ENCODE measurements at places on chromosomes 3 and 15.

- no peak for DNase-seq
Measured at GRCh38 chr15:39583596-39584265, 2.9 kb downstream of the THBS1 start.

- DNase-seq: no peak
Measured at GRCh38 chr3:126277629-126278378, 79.4 kb downstream of the KLF15 start.

DNA sequence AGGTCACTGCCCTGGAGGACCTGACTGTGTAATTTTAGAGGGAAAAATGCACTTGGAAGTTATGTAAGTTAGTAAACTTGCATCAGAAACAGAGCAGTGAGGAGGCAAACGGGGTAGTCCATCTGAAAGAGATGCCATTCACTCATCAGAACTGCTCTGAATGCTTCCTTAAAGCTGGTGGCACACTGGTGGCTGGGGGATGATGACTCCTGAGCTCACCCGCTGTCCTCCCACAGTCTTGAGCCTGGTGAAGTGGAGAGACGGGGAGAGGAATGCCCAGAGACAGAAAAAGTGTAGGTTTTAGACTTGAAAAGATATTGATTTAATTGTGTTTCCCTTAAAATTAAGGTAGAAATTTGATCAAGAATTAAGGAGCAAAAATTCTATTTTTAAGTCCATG lies 46.5 kb upstream of the LARS2 start:
- DNase-seq: no peak

GRCh38 chr3:24315971-24316370 lies 178.7 kb downstream of the THRB start:
- DNase-seq: no peak

- DNase-seq: peak; percentile 14
Measured at GRCh38 chr15:43517354-43518196, at the start of gene MAP1A. TSS of gene MAP1A (plus strand) at chr15:43517608. CDS start at chr15:43521474, 3,866 bp downstream.

GRCh38 chr3:13009132-13009945 lies 63.9 kb downstream of the IQSEC1 start:
- no peak for DNase-seq

DNA sequence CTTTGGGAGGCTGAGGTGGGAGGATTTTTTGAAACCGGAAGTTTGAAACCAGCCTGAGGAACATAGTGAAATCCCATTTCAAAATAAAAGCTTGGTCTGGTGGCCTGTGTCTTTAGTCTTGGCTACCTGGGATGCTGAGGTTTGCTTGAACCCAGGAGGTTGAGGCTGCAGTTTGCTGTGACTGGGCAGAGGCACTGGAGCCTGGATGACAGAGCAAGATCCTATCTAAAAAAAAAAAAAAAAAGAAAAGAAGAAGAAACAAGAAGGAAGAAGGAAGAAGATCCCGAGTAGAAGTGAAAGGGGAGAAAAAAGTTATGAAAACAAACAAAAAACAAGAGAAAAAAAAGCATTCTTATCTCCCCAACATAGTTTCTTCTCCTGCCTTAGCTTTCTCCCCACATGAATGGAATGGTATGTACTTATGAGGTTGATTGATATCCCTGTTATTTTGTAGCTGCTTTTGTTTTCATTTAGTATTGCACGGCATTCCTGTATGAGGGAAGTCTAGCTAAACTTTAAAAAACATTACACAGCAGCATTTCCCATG lies 42.4 kb downstream of the TMEM40 start:
- DNase-seq: no peak

GRCh38 chr3:66822186-66823008 lies 175.7 kb upstream of the KBTBD8 start:
- peak; percentile 45 for DNase-seq

- no peak for DNase-seq
Measured at GRCh38 chr15:58527573-58528187, 95.9 kb downstream of the LIPC start.

DNA sequence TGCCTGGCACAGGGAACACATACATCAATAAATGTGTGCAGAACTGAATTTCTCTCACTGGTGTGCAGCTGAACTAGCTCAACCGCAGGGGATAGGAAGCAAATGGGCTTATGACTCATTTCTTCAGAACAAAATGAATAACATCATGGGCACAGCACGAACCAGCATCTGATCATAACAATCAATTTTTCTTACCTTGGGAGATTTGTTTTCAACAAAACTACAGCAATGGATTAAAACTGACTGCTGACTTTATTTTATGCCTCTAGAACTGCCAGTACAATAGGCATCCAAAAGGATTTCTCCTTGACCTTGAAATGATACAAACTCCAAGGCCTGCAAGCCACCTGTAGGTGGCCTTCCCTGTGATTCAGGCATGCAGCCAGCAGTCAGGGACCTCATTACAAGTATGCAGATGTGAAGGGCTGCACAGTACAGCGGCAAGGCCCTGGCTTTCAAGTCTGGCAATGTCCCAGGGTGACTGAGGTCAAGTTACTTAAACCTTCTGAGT lies 26.1 kb downstream of the TAMM41 start:
- no peak for DNase-seq

- no peak for DNase-seq
Measured at GRCh38 chr3:175951047-175951694, 1092.0 kb downstream of the NAALADL2 start.

GRCh38 chr3:177201700-177202397 lies 4.6 kb upstream of the TBL1XR1 start:
- DNase-seq: no peak

- DNase-seq: no peak
Measured at GRCh38 chr15:68749365-68749764, 71.3 kb downstream of the ANP32A start.

- no peak for DNase-seq
Measured at GRCh38 chr15:96334017-96334704, 3.7 kb downstream of the NR2F2 start.

- DNase-seq: no peak
Measured at GRCh38 chr3:17741621-17742101, 770 bp downstream of the TBC1D5 start.

DNA sequence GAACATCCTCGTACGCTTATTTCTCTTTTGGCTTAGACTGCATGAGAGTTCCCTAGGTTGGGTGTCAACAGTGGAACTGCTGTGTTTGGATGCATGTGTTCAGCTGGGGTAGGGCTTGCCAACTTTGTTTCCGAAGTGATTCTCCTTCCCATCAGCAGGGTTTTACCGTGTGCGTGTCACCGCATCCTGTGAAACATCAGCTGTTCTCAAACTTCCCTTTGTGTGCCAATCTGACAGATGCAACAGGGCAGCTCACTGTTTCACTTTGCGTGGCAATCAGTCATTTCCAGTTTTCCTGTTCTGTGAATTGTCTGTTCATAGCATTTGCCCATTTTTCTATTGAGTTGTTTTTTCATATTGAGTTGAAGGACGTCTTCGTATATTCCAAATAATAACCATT lies 218.8 kb downstream of the VPS13C start:
- DNase-seq: no peak

DNA sequence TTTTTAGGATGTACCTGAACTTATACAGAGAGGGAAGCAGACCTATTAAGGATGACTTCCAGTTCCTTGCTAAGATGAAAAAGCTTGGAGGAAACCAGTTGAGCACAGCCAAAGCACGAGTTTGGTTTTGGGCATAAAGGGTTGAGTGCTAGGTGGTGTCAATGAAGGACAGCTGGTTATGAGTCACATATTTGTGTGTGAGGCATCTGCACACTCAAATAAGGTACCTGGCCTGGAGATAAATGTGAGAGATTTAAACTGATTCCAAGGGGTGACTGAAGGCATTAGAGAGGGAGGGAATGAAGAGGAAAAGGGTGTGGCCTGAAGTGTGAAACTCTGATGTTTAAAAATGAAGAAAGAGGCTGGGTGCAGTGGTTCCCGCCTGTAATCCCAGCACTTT lies 486.7 kb downstream of the DIPK2A start:
- DNase-seq: no peak

DNA sequence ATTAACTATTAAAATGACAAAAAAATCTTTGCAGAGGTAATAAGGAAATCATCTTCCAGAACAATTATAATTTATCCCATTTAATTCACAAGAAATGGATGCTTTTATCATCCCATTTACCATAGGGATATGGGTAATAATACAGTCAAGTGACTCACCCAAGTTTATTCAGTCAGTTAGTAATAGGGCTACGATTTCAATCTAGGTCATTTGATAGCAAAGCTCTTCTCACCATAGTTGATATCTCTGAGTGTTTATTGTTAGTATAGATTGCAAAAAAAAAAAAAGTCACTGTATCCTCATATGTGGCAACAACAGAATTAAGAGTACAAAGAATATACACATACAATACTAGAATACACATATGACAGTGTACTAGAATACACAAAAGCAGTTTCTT lies 797.1 kb downstream of the ROBO1 start:
- DNase-seq: no peak

DNA sequence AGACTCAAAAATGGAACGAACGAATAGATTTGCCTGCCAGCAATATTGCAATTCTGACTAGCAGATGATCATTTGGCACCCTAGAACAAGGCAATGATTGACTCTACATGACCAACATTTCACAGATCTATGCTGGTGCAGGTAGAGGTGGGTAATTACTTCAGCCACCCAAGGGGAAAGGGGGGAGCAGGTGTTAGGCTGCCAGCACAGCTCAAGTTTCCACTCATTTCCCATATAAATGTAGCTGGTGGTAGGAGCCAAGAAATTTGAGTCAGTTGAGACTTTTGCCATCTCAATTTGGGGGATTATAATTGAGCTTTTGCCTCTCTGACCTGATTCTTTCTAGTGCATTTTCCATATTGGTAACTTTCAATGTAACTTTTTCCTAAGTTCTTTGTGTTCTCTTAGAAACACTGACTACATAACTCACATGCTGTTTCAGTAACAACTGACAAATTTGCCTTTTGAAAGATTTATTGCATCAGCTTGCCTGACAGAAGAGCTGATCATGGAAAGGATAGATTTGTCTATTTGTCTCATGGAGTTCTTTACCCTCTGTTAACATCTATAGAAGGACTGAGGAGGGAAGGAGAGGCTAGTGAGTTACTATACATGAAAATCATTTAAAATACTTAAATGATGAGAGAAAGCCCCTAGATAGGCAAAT lies 902.5 kb downstream of the ZPLD1 start:
- no peak for DNase-seq

DNA sequence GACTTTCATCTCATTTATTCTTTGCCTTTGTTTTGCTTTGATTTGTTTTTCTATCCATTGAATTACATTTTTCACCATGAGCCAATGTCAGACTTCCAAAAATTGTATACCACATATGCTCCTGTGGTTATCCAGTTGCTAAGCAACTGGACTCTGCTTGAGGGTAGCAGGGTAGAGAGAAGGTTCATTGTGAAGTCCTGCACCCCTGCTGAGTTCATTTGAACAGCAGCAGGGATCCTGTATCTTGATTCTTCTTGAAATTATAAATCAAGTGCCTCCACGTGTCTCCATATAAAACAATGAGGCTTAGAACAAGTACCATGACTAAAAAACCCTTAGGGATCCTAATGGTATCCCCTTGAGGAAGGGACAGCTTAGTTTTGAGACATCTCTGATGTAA lies 449.3 kb downstream of the ROBO2 start:
- DNase-seq: no peak

DNA sequence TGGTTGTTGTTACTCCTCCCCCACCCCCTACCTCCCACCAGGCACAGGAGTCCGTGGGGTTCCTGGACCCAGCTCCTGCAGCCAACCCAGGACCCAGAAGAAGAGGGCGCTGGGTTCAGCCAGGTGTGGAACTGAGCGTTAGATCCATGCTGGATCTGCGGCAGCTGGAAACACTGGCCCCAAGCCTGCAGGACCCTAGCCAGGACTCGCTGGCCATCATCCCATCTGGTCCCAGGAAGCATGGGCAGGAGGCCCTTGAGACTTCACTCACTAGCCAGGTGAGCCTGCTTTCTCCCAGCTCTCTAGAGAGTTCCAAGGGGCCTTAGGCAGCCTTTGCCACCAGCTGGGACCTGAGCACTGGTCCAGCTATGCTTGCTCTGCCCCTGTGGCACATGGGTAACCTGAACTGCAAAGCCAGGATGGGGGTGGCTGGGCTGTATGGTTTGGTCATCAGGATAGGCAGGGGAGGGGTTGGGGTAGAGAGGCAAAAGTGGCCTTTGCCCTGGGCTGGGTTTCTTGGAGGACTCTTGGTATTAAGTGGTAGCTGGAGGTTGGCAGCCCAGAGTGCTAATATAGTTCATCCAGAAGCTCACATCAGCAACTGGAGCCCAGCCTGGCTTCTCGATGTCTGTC lies 7.0 kb upstream of the JMJD7 start:
- DNase-seq: no peak

DNA sequence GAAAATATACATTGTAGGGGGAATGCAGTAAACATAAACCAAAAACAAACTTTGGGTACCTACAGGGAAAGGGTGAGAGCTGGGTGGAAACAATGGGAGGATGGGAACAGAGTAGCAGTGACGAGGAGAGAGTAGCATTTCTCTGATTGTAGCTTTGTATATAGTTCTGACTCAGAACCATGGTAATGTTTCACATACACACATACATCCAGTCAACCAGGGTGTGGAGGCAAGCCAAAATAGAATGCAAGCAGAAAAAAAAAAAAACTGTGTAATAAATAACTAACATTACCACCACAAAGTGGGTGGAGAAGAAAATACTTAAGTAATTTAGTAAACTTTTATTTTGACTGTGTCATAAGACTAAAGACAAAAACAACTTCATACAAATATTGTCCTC lies 27.2 kb downstream of the BCL2A1 start:
- no peak for DNase-seq

DNA sequence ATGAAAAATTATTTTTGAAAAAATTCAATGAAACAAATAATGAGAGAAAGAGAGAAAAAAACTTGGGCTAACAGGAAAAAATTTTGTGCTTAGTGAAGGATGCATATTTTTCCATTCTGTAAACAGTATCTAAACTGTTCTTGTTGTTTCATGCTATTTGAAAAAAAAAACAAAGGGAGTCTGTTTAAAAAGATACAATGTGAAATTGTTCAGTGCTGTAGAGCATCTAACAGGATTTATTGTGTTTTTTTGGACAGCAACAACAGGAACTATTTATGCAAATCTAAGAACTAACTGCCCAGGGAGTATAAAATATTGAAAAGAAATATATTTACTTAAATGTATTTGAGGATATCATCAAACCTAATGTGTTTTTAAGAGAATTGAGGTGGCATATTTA lies 55.1 kb downstream of the PEX5L start:
- no peak for DNase-seq

DNA sequence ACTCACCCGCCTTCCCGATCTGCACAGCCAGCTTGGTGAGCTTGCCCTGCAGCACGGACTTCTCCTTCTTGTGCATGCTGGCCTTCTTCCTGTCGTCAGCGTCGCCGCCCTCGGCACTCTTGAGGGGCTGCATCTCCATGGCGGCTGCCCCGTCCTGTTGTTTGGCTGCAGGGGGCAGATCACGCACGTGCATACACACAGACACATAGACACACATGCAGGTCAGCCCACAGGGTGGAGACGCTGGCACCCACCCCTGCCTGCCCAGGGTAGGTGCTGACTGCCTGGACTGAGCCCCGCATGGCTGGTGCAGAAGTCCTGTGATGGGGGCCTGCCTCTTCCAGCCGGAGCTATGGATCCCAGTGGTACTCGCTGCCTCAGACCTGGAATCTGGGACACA lies 57.3 kb upstream of the SEC13 start:
- no peak for DNase-seq

GRCh38 chr3:15647611-15648167 lies 46.1 kb downstream of the BTD start:
- DNase-seq: no peak

GRCh38 chr3:179950840-179951239 lies 85.9 kb downstream of the PEX5L start:
- DNase-seq: no peak

All from NCI-H1092 (cell line).